ENCODE measurements at places on chromosomes 12 and 14. TPM values are rescaled to one million over a fixed set of nuclear protein-coding genes. Genes with fewer than 3 reads are reported as not detected.

PSME2 gene
- 150 TPM for total RNA-seq

R3HDM2 gene
- 132 TPM for total RNA-seq

RAD52 gene
- total RNA-seq: 30.7 TPM

DNA sequence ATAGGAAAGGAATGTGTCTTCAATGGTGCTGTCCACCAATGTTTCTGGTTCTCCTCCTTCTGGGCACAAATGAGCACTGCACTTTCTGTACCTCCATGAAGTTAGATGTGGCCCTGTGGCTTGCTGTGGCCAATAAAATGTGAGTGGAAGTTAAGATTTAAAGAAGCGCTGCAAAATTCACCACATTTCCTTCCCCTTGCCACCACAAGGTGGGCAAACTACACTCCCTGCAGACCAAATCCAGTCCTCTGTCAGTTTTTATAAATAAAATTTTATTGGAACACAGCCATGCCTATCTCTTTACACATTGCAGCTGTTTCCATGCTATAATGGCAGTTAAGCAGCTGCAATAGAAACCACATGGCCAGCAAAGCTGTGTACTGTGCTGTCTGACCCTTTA, 141.4 kb upstream of the TMPO start:
- H3K27me3 ChIP-seq: no peaks in the 10 kb centered on the region
- no peak overlapping the region for H3K27ac ChIP-seq
- no peak for DNase-seq

DNA sequence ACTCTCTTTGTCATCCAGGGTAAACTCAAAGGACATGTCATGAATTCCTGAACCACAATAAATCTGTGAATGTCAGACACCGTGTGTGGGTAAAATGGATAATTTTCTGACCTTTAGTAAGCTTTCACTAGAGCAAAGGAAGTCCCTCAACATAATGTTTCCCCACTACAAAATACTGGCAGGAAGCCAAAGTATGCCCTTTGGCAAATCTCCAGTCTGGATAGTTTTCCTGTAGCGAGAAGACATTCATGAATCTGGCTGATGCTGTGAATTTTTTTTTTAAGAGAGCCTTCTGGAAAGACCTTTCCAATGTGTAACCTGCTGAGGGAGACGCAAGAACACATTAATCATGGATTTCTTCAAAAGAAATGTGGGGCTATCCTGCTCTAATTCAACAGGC, 389.6 kb upstream of the DDHD1 start:
- H3K4me3 ChIP-seq: no peak overlapping the region
- H3K27ac ChIP-seq: no peak overlapping the region
- DNase-seq: no peak
- H3K4me1 ChIP-seq: no peaks in the 10 kb centered on the region
- no peaks in the 10 kb centered on the region for H3K36me3 ChIP-seq
- H3K27me3 ChIP-seq: no peaks in the 10 kb centered on the region

GRCh38 chr12:810116-810515, 57.7 kb downstream of the WNK1 start:
- peaks cover 3% of the 10 kb centered on the region for H3K36me3 ChIP-seq
- peak overlapping the region; percentile 11 for H3K27ac ChIP-seq
- no peak for DNase-seq

DNA sequence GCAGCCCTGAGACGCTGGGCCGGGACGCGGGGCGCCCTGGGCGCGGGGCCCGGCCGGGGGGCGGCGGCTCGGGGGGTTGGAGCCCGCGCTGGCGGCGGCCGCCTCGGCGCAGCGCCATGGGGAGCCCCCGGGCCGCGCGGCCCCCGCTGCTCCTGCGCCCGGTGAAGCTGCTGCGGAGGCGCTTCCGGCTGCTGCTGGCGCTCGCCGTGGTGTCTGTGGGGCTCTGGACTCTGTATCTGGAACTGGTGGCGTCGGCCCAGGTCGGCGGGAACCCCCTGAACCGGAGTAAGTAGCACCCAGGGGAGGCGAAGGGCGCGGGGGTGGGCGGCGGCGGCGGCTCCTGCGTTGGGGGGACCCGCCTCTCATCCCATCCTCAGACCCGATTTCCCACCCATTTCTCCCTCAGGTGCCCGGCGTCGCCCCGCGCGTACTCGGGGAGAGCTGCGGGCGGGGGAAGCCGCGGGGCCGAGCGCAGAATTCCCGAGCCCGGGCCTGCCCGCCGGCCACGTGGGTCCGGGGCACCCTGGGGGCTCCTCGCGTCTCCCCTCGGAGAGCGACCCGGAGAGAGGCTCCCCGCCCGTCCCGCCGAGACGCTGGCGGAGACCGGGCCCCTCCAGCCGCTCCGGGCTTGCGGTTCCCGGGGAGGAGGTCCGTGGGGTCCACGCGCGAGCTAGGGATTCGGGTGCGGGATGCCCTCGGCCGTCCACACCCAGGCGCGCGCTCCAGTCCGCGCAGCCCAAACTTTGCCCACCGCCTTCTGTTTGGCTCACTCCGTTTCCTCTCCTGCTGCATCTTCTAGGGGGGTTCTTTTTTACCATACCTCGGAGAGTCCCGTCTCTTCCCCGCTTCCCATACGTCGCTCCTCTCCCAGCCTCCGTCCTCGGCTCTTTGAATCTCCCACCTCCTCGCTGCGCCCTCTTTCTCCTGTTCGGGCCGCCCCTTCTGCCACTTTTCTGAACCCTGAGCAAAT, 807 bp downstream of the B4GALNT3 start:
- no peak overlapping the region for H3K27ac ChIP-seq
- H3K4me1 ChIP-seq: peaks cover 9% of the 10 kb centered on the region
- H3K36me3 ChIP-seq: no peaks in the 10 kb centered on the region

GRCh38 chr14:51445001-51445390, 204.9 kb downstream of the TMX1 start:
- H3K4me3 ChIP-seq: no peak overlapping the region
- H3K27ac ChIP-seq: no peak overlapping the region
- no peaks in the 10 kb centered on the region for H3K4me1 ChIP-seq
- no peaks in the 10 kb centered on the region for H3K27me3 ChIP-seq

DNA sequence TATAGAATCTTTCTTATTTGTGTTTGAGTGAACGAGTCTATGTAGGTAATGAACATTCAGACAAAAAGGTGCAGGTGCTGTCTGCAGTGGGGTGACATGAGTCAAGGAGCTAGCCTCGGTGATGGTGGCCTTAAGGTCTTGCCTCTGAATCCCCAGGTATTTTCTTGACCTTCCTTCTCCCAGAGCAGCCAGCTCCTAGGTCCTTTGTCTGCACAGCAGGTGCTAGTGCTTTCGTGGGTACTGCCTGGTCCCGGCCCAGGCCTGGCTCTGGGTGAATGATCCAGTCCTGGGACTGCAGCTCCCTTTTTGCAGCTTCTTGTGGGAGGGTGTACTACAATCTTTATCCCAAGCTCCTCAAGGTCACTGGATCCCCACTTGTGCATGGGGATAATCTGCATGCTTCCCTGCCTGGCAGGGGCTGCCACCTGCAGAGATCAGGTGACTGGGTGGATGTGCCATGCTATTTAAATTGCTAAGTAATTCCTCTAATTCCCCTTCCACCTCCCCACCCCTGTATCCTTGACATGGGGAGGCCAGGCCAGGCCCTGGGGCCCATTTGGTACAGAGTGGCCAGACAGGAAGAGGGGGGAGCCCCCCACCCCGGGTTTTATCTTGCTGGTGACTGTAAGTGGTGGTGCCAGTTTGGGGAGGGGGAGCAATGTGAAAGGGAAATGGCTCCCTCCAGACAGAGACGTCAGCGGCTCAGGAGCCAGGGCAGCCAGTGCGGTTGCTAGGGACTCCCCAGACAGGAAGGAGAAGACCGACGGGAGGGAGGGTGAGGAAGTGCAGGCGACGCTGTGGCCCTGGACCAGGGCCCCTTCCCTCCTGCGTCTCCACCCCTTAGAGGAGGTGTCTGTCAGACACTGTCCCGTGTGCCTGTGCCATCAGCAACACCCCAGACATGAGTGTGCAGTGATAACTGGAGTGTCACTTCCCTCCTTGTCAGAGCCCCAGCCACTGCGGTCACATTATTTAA, 6.7 kb downstream of the VASH1 start:
- H3K4me3 ChIP-seq: peak overlapping the region; percentile 2
- no peaks in the 10 kb centered on the region for H3K36me3 ChIP-seq
- H3K4me1 ChIP-seq: peaks cover 33% of the 10 kb centered on the region

DNA sequence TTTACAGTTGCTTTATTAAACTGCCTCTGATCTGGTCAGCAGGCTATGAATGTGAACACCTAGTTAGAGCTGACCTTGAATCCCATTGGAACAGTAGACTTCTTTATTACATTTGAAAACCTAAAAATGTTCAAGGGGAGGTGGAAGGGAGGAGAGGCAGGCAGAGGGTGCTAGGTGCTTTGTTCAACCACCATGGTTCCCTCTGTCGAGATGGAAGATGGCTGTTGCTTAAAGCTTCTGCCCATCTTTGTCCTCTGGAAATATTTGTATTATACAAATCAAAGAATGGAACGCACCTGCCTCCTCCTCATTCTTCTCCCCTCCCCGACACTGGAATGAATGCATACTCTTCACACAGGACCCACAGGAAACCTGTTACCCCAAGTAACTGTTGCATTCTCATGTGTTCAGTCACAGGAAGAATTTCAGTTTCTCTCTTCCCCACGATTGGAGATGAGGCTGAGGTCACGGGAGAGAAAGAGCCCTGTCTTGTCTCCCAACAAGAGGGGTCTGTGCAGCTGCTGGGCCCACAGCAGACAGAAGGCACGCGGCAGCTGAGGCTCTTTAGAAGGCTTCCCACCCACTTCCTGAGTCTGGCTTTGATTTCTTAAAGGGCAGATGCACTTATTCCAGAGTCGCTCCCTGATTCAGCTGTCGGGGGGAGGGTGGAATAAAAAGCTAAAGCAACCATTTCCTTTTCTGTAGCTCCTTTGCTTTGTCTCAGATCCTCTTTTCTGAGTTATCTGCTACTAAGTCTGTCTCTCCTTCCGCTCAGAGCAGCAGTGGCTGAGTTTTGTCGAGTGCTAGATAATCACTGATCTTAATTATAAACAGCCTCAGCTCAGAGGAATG, 217.9 kb upstream of the BTG1 start:
- peaks cover 66% of the 10 kb centered on the region for H3K4me1 ChIP-seq
- H3K36me3 ChIP-seq: no peaks in the 10 kb centered on the region
- peak overlapping the region; percentile 41 for H3K27ac ChIP-seq
- no peaks in the 10 kb centered on the region for H3K27me3 ChIP-seq

DNA sequence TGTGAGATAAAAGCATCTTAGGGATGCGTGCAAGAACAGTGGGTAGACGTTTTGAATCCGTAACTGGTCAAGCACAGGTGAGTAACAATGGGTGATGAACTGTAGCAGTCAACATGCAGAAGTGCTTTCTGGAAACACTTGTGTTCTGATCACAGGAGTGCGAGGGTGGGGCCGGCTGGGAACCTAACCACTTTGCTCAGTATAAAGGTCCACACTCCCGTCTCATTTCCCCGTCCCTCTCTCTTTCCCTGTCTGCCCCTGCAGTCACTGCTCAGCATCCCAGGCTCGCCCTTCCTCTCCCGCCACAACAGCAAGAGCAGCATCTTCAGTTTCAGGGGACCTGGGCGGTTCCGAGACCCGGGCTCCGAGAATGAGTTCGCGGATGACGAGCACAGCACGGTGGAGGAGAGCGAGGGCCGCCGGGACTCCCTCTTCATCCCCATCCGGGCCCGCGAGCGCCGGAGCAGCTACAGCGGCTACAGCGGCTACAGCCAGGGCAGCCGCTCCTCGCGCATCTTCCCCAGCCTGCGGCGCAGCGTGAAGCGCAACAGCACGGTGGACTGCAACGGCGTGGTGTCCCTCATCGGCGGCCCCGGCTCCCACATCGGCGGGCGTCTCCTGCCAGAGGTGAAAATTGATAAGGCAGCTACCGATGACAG, 127.1 kb downstream of the FIGNL2 start:
- peaks cover 6% of the 10 kb centered on the region for H3K4me1 ChIP-seq
- DNase-seq: peak; percentile 5
- no peak overlapping the region for H3K4me3 ChIP-seq
- H3K27me3 ChIP-seq: peaks cover 4% of the 10 kb centered on the region
- H3K27ac ChIP-seq: no peak overlapping the region
- no peaks in the 10 kb centered on the region for H3K36me3 ChIP-seq

DNA sequence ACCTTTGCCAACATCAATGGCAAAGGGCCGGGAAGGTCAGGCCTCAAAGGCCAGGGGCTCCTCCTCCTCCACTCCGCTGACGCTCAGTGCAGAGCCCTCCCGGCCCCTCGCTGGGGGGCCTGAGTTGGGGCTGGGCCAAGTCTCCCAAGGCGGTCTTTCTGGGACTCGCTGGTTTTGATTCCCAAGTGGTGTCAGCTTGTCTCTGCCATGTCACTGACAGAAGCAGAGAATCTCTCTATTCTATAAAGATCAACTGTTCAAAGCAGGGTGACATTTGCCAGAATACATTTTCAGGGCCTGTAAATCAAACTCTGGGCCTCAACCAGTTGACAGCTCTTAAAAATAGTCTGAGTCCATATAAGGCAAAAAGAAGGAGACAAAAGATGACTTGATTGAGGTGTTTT, 75.9 kb downstream of the CCDC88C start:
- peaks cover 27% of the 10 kb centered on the region for H3K4me1 ChIP-seq
- no peaks in the 10 kb centered on the region for H3K27me3 ChIP-seq
- DNase-seq: no peak
- no peak overlapping the region for H3K4me3 ChIP-seq
- H3K36me3 ChIP-seq: peaks cover 67% of the 10 kb centered on the region
- H3K27ac ChIP-seq: no peak overlapping the region

GRCh38 chr14:104377256-104377655, 202.3 kb upstream of the C14orf180 start:
- no peak overlapping the region for H3K4me3 ChIP-seq
- DNase-seq: no peak
- no peaks in the 10 kb centered on the region for H3K27me3 ChIP-seq
- no peak overlapping the region for H3K27ac ChIP-seq
- no peaks in the 10 kb centered on the region for H3K36me3 ChIP-seq
- H3K4me1 ChIP-seq: peaks cover 8% of the 10 kb centered on the region

GRCh38 chr12:77610446-77610845, 220.2 kb upstream of the NAV3 start:
- no peak overlapping the region for H3K4me3 ChIP-seq
- no peaks in the 10 kb centered on the region for H3K27me3 ChIP-seq

DNA sequence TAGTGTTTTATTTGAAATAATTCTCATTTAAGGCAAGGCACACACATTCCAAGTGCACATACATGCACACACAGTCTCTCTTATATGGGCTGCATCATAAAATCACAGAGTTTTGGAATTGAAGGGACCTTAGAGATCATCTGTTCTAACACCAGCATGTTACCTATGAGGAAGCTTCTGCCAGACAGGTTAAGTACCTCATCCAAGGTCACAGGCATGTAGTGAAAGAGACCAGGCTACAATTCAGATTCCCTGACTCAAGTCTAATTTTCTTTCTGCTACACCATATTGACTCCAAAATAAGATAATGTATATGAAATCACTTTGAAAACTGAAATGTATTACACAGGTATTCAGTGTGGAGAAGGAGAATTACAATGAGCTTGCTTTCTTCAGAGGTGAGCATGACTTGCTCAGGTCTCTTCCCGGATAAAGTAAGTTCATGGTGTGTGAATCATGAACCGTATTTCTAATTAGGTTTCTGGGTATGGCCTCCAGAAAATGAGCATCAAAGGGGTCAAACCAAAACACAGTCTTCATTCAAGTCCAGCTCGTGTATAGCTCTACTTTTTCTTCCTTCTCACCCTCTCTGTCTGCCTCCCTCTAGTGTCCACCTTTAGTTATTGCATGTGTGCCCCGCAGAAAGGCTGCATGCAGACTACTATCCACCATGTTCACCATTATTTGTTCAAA, 411.9 kb downstream of the FUT8 start:
- peaks cover 9% of the 10 kb centered on the region for H3K4me1 ChIP-seq
- no peak overlapping the region for H3K27ac ChIP-seq
- peak; percentile 63 for DNase-seq
- H3K36me3 ChIP-seq: no peaks in the 10 kb centered on the region
- no peak overlapping the region for H3K4me3 ChIP-seq
- no peaks in the 10 kb centered on the region for H3K27me3 ChIP-seq
